ENCODE measurements at places on chromosomes 3 and 15.
A peak's percentile ranks its signal among the peaks of the same experiment; 100 is the strongest.

- DNase-seq = no peak
These were observed 68.2 kb upstream of the THBS1 start for GRCh38 chr15:39512643-39513042.

- no peak for DNase-seq
These were observed 6.6 kb downstream of the FSD2 start for GRCh38 chr15:82799183-82799841.

GRCh38 chr3:115525731-115526130 is 97.6 kb upstream of the GAP43 start:
- no peak for DNase-seq

- DNase-seq = no peak
These were observed 49.0 kb downstream of the KBTBD12 start for GRCh38 chr3:127964053-127964452.

DNA sequence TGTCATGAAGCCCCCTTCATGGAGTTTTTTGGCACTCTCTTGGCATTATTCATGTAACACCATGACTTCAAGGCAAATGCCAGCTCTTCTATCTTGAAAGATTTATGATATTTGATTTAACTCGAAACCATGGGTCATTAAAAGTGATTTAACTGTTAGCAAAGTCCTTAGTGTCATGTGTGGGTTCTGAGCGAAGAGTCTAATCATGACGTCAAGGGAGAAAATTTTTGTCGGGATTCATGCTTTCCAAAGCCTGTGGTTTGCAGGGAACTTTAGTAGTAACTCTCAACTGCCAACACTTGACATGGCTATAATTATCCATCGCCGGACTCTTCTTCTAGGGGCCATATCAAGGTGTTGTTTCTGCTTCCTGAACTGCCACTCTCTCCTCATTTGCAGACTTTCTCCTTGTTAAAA is 11.5 kb downstream of the GXYLT2 start:
- no peak for DNase-seq

DNA sequence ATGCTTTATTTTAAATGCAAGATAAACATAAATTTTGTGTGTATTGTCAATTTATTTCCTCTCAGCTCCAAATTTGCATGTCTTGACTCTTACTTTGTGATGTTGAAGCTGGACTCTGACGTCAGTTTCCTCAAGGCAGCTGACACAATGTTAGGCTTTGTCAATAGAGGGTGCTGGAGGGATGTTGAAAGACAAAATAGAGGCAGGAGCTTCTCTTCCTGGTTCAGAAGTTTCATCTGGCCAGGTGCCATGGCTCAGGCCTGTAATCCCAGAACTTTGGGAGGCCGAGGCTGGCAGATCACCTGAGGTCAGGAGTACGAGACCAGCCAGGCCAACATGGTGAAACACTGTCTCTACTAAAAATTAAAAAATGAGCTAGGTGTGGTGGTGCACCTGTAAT is 408.6 kb downstream of the GBE1 start:
- DNase-seq = no peak

GRCh38 chr3:131081224-131081623 is 54.5 kb downstream of the NEK11 start:
- no peak for DNase-seq

- no peak for DNase-seq
These were observed 9.9 kb upstream of the ARIH1 start for GRCh38 chr15:72464251-72464650.

GRCh38 chr15:98896802-98897732 is 110.5 kb downstream of the PGPEP1L start:
- DNase-seq = no peak

DNA sequence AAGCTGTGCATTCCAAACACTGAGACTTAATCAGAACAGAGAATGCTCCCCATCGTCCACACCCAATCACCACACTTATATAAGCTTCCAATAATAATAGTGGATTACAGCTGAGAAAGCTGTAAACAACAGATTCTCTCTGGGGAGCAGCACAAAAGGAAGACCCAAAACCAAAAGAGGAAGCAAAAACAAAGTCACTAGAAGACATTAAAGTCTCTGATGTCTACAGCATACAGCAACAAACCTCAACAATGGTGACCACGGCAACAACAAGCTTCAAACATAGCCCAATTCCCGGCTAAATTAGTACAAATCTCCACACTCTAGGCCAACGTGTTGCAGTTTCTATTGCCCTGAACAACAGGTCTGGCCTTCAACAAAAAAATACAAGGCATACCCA is 37.7 kb downstream of the ZDHHC23 start:
- no peak for DNase-seq

GRCh38 chr15:43795997-43796396 is 3.9 kb downstream of the SERF2 start:
- no peak for DNase-seq

DNA sequence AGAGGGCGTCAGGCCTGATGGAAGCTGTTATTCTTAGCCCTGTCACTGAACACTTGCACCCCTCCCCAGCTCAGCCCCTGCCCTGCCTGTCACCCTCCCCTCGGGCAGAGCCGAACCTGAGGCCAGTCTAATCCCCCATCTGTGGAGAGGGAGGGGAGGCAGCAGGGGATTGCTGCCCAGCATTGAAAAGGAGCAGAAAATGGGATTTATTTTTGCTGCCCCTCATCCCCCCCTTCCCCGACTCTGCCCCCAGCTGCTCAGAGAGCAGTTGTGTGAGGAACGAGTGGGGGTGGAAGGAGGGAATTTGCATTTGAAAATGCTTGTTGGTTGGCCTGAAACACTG is 71.6 kb downstream of the EPHB3 start:
- no peak for DNase-seq

GRCh38 chr15:98653686-98654085 is 5.3 kb downstream of the IGF1R start:
- no peak for DNase-seq

GRCh38 chr15:72827226-72827625 is 43.7 kb upstream of the ADPGK start:
- no peak for DNase-seq

DNA sequence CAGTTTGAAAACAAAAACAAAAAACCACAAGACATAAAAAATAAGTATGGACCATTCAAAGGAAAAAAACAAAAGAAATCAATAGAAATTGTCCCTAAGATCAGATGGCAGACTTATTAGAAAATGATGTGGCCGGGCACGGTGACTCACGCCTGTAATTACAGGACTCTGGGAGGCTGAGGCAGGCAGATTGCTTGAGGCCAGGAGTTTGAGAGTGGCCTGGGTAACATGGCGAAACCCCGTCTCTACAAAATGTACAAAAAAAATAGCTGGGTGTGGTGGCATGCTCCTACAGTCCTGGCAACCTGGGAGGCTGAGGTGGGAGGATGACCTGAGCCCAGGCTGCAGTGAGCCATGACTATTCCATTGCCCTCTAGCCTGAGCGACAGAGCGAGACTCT is 16.6 kb downstream of the SPCS1 start:
- DNase-seq = no peak

DNA sequence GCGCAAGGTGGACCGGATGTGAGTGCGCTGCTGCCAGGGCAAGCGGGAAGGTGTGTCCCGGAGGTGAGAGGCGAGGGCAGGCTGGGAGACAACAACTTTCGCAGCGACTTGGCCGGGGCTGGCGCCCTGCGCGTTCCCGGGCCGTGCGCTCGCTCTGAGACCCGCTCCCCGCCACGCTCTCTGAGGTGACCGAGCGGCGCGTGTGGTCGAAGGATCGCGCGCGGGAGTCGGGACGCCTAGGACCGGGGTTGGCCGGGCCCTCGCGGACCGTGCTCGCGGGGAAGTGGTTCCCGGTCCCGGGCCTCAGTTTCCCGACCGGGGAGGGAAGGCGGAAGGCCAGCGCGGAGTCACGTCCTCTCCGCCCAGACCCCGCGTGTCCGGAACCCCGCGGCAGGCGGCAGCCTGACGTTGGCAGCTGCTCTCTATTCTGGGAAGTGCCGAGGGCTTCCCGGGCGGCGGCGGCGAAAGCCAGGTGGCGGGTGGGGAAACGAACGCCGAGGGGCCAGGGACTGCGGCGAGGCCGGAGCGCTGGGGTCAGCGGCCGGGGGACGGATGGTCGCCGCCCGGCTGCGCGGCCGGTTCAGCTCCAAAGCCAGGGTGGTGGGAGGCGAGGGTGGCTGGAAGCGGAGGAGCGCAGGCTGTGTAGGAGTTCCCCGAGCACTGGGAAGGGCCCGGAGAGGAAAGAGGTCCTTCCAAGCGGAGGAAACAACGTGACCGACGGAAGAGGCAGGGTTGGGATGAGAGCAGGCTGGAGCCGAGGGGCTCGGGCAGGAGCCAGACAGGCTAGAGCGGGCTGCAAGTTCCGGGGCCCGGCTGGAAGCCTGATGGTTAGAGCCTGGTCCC is 1.0 kb upstream of the IGF2BP2 start:
- DNase-seq = peak; percentile 20

DNA sequence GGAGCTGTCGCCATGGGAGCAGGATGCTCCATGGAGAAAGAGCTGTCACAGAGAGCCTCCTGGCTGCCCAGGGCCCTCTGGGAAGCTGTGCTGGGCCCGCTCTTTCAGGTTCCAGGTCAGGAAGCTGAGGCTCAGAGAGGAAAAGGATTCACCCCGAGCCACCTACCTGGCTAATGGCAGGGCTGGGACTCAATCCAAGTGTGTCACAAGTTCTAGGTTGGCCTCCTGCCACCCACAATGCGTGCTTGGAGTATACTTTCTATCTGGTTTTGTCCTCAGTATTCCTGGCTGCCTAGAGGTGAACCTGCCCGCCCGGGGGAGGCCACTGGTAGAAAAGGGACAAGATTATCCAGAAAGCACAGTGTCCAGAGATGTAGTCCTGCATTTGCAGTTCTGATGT is 23.6 kb downstream of the FAH start:
- DNase-seq = no peak

GRCh38 chr3:9866639-9867038 is 13.4 kb downstream of the CIDEC start:
- no peak for DNase-seq

DNA sequence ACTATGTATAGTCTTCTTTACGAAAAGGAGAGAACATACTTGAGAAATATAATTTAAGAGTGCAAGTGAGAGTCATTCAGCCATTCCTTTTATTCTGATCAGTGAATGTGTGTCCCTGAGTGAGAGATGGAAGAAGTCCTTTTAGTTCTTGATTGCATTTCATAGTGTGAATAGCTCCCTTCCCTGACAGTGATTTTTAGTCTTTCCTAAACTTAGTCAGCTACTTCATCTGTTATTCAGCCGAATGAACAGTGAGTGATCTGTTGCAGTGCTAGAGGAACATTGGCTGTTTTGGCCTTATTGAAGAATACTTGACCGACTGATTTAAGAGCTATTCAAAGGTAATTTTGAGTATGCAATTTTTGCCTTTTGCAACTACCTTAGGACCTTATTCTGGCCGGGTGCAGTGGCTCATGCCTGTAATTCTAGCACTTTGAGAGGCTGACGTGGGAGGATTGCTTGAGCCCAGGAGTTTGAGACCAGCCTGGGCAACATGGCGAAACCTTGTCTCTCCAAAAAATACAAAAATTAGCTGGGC is 45.5 kb downstream of the UBE2E2 start:
- DNase-seq = no peak

DNA sequence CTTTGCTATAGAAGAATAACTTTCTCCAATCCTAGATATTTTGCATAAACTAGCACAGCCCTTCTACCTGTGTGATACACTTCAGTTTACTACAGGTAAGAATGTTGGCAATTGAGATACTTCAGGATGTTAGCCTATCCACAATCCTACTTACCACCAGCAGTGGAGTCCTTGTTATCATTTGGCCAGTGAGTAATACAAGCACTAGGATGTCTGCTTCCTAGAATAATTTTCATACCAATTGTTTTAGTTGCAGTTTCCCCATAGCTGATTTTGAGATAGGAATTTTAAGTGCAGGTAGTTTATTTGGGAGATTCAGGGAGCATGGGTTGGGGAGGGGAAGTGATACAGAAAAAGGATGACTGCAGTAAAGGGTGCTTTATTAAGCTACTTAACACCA is 147.2 kb downstream of the EPHA6 start:
- no peak for DNase-seq

GRCh38 chr3:133258358-133258757 is 141.5 kb upstream of the BFSP2 start:
- no peak for DNase-seq

DNA sequence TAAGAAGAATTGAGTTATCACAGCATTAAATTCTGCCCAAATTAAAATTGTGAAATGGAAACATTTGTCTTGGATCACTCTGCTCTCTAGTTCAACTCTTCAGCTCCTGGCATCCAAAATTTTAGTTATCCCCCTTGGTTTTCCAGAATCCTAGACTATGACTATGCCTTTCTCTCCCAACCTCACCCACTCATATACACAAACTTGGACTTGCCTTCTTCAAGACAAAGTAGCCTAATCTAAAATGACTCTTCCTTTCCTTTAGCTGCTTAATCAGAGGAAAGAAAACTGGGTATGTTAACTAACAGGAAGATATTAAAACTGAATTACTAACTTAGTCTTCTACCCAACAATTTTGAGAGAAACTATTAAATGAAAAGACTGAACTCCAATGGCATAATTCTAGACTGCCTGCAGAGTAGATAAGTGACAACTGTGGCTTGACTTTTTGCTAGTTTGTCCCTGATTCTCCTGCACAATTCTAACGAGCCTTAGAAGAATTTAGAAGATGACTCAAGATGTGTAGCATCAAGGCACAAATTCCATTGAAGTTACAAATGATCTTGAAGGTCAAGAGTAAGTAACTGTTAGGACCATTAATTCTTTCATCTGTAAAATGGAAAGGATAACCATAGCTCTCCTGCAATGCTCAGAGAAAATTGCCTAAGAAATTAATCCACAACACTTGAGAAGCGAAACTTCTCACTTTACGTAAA is 5.2 kb upstream of the GOLIM4 start:
- no peak for DNase-seq

GRCh38 chr3:29887451-29887850 is 606.6 kb downstream of the RBMS3 start:
- no peak for DNase-seq

DNA sequence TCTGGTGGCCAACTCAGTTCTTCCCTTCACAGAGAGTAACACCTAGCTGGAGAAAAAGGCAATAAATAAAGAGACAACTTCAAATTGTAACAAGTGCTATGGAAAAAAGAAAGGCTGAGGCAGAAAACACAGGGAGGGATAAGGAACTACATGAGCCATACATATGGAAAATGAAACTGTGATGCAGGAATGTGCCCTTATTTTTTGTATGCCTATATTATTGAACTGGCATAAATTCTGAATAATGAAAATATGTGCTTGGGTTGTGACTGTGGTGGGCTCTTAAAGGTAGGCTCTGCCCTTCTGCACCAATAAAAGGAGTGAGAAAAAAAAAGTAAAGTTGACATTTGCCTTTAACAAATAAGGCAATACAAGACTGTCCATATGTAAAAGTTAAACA is 19.6 kb downstream of the FHIT start:
- no peak for DNase-seq

DNA sequence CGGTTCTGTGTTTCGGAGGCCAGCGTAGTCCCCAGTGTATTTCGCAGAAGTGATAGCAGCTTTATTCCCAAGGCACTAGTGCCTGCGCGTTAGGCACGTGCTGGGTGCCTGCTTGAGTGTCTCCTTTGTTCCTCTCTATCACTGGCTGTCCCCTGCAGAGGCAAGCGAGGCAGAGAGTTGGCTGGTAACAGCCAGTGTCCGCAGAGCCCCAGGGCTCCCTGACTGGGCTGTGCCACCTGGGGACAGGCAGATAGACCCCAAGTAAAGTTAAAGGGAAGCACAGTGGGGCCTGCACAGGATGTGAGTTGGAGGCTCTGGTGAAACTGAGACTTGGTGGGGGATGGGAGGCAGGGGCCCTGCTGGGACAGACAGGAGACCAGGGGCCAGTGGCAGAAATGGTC is 50.7 kb downstream of the APBA2 start:
- no peak for DNase-seq

Measured in T-helper 1 cell (primary cell).